CD8-positive, alpha-beta memory T cell (primary cell): ENCODE measurements at places on chromosomes 3 and 15.

GRCh38 chr15:59313641-59314332 is 58.9 kb downstream of the MYO1E start:
- no peak for DNase-seq

DNA sequence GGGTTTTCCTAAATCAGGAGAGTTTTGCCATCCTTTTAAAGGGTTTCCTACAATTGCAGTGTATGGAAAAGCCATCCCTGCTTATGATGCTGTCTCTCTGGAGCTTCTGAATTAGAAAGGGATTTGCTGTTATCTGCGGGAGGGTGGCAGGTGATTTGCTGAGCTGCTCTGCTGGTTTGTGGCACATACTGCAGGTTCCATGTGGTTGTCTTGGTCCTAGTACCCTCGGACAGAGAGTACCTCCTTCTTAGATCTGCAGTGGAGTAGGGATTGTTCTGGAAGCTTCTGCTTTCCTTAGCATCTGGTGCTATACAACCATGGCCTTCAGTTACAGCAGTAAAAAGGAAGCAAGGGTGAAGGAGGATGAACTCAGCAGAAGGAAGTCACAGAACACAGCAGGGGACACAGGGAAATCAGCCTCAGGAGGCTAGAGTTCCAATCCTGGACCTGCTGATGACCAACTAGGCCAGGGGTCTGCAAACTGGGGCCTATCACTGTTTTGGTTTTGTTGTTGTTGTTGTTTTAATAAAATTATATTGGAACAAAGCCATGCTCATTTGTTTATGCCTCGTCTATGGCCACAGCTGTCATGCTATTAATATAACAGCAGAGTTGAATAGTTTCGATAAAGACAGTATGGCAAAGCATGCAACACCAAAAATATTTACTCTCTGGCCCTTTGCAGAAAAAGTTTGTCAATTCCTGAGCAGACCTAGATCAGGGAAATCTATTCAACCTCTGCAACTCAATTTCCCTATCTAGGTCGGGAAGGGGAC is 39.5 kb downstream of the STARD5 start:
- DNase-seq, result no peak

DNA sequence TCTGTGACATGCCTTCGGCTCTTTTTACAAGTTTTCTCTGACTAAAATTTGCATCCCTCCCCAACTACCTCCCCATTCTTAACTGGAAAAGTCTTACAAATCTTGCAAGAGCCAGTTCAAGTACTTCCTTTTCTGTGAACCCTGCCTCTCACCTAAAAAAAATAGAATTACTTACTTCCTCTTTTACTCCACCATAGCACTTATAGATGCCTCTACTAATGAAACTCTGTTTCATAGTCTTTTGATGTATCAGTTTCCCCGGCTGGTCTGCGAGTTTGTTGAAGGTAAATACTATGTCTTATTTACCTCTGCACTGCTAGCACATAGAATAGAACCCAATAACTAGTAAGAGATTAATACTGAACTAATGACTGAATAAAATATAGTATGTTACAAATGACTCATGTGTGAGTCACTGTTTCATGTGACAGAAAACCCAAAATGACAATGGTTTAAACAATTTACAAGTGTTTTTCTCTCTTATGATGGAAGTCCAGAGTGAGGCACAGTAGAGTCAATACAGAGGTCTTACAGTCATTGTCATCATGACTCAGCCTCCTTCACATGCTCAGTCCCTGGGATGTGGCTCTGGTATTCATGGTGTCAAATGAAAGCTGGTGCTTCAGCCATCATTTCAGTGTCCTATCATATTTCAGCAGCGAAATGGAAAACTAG is 393.5 kb downstream of the RSL24D1 start:
- no peak for DNase-seq

GRCh38 chr3:82416830-82417229 is 655.4 kb upstream of the GBE1 start:
- DNase-seq, result no peak

- no peak for DNase-seq
Measured at GRCh38 chr15:31272558-31273257, 53.9 kb upstream of the KLF13 start.

- no peak for DNase-seq
Measured at GRCh38 chr3:136277634-136278033, 27.5 kb downstream of the PCCB start.

DNA sequence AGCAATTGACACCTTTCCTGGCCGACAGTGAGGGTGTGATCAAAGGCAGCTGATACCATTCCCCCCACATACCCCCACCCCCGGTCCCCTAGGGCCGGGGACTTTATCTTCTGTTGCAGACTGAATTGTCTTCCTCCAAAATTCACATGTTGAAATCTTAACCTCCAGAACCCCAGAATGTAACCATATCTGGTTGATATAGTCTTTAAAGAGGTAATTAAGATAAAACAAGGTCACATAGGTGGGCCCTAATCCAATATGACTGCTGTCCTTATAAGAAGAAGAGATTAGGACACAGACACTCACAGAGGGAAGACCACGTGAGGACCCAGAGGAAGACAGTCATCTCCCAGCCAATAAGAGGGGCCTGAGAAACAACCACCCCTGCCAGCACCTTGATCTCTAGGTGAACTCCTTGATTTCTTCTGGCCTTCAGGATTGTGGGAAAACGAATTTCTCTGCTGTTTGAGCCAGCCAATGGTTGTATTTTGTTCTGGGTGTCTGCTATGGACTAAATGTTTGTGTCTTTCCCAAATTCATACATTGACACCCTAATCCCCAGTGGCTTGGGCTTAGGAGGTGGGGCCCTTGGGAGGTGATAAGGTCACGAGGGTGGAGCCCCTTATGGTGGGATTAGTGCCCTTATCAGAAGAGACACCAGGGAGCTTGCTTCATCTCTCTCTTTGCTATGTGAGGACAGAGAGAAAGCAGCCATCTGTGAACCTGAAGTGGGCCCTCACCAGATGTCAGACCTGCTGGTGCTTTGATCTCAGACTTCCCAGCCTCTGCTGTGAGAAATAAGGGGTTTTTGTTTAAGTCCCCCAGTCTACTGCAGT is 144.0 kb downstream of the CHSY1 start:
- DNase-seq, result no peak

- no peak for DNase-seq
Measured at GRCh38 chr3:20052851-20053250, 12.6 kb downstream of the KAT2B start.

GRCh38 chr15:65888981-65889380 is 19.7 kb downstream of the RAB11A start:
- DNase-seq, result no peak

DNA sequence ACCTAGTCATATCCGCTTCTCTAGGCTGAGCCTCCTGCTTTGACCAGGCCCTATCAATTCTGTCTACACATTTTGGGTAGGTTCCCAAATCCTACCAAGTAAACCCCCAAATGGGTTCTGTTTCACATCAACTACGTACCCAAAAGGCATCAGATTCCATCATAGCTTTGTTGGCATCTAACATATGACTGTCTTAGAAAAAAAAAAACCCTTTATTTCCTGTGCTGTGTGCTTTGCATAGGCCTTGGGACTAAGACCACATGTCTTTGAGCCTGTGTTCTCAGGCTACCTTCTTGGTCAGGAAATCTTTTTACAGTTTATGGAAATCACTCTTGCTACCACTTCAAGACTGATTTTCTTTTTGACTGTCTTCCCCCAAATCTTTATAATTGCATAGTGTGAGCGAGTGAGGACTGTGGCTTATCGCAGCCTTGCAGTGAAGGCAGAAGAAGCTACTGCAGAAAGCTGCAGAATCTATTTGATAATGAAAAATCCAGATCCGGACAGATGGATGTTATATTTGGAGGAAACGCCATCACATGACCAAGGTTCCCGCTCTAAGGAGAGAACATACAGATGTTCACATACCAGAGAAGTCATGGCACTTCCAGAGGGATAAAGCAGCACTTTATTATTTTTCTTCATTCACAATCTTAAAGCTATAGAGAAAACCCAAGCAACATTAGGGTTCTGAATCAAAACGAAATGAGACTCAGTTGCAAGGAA is 111.2 kb downstream of the EOMES start:
- DNase-seq, result no peak

DNA sequence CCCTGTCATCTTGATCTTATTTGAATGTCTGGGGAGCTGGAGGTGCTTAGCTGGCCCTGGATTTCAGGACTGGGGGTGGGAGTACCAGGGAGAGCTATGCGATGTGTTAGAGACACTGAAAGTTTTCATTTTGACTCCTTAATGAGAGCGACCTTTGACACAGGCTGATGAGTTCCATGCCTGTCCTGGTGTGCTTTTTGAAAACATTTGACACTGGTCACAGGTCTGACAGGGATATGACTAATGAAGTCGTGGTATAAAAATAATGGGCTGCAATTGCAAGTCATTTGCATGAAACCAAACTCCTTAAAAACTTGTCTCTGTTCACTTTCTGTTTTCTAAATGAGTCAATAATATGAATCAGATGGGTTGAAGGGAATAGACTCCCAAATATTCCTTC is 81.9 kb downstream of the MECOM start:
- DNase-seq, result no peak

DNA sequence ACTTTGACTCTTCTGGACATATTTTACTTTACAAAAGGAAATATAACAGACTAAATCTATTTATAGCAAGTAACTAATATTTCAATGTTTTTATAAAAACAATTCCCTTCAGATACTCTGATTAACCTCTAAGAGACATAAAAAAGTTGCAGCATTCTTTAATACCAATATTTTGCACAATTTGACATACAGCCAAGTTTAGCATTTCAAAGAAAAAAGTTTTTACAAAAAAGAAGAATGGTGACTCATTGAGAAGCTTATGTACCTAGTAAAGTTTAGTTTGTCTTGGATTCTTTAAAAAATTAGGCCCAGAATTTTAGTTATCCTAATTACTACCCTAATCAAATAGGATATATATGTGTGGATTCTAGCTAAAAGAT is 17.6 kb downstream of the DAZL start:
- no peak for DNase-seq

DNA sequence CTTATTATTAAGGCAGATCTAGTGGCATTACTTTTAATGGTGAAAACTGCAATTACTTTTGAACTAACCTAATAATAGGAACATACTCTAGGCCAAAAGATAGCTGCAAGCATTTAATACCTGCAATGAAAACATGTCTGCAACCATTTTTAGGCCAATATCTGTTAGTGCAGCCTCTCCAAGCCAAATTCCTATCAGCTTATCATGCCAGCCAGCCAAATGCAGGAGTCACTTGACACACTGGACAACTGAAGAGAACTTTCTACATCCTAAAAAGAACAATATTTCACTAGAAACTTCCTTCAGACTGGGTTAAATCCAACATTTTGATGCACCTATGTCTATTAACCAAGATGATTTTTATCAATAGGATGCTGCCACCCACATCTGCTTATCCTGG is 33.8 kb downstream of the CCDC54 start:
- DNase-seq, result no peak

DNA sequence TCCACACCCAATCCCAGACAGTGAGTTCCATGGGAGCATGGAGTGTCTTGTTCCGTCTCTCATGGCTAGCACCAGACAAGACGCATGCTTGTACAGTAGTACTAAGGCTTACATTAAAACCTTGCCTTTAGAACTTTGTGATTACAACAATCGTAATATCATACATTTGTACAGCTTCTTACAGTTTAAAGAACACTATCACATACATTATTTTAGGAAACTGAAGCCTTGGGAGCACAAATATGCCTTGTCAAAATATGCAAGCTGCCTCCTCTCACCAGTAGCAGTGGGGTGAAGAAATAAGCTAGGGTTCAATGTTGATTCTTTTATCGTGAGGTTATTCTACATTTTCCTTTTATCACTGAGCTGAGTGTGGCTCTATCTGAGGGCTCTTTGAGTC is 36.8 kb downstream of the ADAMTSL3 start:
- no peak for DNase-seq

GRCh38 chr3:168267179-168267578 is 171.5 kb upstream of the GOLIM4 start:
- DNase-seq, result no peak

DNA sequence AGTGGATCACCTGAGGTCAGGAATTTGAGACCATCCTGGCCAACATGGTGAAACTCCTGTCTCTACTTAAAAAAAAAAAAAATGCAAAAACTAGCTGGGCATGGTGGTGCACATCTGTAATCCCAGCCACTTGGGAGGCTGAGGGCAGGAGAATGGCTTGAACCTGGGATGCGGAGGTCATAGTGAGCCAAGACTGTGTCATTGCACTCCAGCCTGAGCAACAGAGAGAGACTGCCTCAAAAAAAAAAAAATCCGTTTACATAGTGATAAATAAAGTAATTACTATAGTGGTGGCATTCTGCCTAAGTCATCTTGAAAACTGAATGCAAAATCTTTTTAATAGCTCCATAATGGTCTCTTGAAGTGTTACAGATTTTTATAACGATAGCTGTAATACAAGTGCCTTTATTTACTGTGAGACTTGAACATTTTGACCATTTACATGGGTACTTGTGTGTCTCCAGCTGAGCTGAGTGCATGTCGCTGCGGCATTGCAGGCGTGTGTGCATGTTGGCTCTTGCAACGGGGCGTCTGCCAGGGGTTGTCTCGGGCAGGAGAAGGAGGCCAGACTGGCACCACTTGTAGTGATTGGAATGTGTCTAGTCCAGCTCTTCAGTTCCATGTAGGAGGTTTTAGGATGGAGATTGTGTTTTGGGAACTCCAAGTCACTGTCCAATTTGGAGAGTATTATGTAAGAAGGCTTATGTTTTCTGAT is 111.9 kb downstream of the IGF1R start:
- no peak for DNase-seq

- no peak for DNase-seq
Measured at GRCh38 chr15:80228959-80229610, 22.9 kb downstream of the CTXND1 start.

GRCh38 chr3:195148549-195148948 is 122.4 kb downstream of the XXYLT1 start:
- DNase-seq, result no peak

DNA sequence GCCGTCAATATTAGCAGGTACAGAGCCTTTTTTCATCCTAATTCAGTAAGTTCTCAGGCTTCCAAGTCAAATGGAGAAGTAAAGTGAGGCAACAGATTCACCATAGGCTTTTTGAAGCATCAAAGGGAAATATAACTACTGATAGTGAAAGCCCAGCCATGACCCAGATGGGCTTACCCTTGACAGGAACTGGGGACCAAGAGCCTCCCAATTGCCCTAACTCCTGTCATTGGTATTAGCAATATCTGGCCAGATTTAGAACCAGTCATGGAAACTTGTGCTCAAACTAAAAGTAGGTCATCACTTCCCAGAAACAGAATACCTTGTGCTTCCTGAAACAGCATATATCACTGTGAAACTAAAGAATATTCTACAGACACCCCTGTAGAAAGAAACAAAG is 33.0 kb downstream of the NME9 start:
- no peak for DNase-seq

DNA sequence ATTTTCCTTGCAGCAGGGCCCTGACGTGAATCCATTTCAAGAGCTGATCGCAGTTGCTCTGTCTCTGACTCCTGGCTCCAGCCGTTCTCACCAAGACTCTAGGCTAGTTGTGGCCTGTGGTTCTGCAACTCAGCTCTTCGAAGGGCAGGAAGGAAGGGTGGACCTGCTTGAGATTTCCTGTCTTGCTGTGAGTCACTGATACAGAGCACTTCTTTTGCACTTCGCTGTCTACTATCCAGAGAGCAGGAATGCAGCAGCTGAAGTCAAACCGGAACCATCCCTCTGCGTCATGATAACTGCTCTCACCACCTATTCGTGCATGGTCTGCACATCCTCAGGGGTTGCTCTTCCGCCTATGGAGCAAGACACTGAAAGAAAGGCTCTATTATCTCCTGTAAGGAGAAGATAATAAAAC is 59.7 kb downstream of the RAP2B start:
- peak; percentile 85 for DNase-seq

- no peak for DNase-seq
Measured at GRCh38 chr3:108239082-108239481, 16.9 kb upstream of the IFT57 start.

GRCh38 chr3:127761441-127761801 is 60.9 kb downstream of the MGLL start:
- DNase-seq, result no peak
